Esophagus muscularis mucosa (tissue), 4 donors: ENCODE measurements at places on chromosomes 7 and 10. TPM values are rescaled to one million over a fixed set of nuclear protein-coding genes. Genes with fewer than 3 reads are reported as not detected.

DNA sequence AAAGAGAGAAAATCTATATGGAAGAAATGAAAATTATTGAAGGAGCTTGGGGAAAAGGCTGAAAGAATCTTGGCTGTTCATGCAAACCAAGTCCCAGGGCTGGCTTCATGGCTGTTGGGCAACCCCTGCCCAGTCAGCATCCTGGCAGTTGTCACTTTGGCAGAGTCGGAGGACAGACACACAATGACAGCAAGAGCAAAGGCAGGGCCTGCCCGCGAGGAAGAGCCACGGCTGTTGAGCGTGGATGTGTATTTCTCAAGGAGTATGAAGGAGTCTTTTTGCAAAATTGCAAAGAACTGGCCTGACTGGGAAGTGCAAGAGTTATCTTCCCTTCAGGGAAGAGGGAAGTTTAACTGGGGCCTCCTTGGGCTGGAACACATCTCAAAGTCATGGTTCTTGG lies 11.7 kb downstream of the PTPRE start:
- no peaks in the 10 kb centered on the region for H3K36me3 ChIP-seq
- no peak overlapping the region for H3K27ac ChIP-seq
- H3K4me3 ChIP-seq = no peak overlapping the region
- H3K27me3 ChIP-seq = no peaks in the 10 kb centered on the region

GRCh38 chr7:28520074-28521015 lies 108.0 kb downstream of the CREB5 start:
- no peaks in the 10 kb centered on the region for H3K27me3 ChIP-seq
- H3K4me3 ChIP-seq = no peak overlapping the region
- peaks cover 6% of the 10 kb centered on the region for H3K4me1 ChIP-seq
- no peak overlapping the region for H3K27ac ChIP-seq

DNA sequence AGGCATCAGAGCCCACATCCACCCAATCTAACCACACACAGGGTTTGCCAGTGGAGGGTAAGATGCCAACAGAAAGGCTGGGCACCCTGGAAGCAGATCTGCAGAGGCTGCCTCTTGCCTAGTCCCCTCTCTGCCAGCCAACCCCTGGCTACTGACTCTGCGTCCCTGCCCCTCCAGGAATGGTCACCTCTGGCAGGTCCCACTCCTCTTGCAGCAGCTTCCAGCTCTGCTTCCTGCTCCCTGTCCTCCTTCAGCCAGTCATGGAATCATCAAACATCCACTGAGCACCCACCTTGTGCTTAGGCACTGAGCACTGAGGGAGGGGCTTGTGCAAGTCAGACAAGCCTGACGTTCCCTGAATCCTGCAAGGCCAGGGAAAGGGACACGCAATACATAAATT lies 20.1 kb upstream of the HABP2 start:
- no peaks in the 10 kb centered on the region for H3K4me1 ChIP-seq
- no peaks in the 10 kb centered on the region for H3K36me3 ChIP-seq
- H3K27ac ChIP-seq = no peak overlapping the region
- no peak overlapping the region for H3K4me3 ChIP-seq
- H3K27me3 ChIP-seq = peaks cover 27% of the 10 kb centered on the region

DNA sequence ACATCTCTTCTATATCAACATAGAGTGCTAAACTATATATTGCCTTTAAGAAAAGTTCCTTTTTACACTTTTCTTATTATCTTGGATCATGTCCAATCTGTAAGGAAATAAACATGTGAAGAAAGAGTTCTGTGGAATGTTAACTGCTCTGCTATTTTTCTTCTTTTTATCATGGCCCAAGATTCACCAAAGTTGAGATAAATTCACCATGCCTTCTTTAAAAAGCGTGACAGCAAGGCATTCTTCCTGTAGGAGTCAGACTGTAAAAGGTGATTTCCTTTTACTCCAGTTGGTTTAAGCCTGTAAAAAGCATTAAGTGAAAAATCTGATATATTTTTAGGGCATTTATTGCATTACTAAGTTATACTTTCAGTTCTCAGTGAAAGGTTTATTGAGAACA lies 165.7 kb upstream of the FZD1 start:
- H3K4me3 ChIP-seq = no peak overlapping the region
- H3K27ac ChIP-seq = no peak overlapping the region
- DNase-seq = no peak
- H3K4me1 ChIP-seq = no peaks in the 10 kb centered on the region

GRCh38 chr7:26280097-26280496 lies 11.6 kb upstream of the SNX10 start:
- peaks cover 3% of the 10 kb centered on the region for H3K27me3 ChIP-seq
- H3K36me3 ChIP-seq = no peaks in the 10 kb centered on the region
- no peak for DNase-seq

DNA sequence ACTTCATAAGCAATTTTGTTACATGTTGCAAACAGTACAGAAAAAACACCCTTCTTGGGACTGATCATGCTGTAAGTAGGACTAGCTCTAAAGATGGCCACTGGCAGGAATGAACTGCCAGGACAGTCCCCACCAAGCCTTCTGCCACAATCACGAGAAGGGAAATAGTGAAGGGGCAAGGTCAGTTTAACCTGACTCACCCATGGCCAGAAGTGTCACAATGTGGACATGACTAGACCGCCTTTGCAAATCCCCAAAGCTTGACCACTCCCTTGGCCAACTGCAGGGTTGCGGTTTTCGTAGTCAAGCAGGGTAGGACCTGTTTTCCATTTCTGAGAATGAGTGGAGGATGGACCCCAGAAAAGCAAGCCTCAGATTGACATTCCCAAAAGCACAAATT lies 19.4 kb upstream of the FRAT2 start:
- peaks cover 49% of the 10 kb centered on the region for H3K36me3 ChIP-seq
- no peaks in the 10 kb centered on the region for H3K27me3 ChIP-seq
- no peak overlapping the region for H3K4me3 ChIP-seq
- no peak for DNase-seq

GRCh38 chr7:18166002-18166401 lies 138.4 kb upstream of the PRPS1L1 start:
- DNase-seq = no peak
- peaks cover 28% of the 10 kb centered on the region for H3K4me1 ChIP-seq
- H3K27me3 ChIP-seq = no peaks in the 10 kb centered on the region
- H3K4me3 ChIP-seq = no peak overlapping the region

GRCh38 chr7:86648169-86648568 lies 4.5 kb downstream of the GRM3 start:
- H3K27me3 ChIP-seq = no peaks in the 10 kb centered on the region
- DNase-seq = no peak
- H3K27ac ChIP-seq = no peak overlapping the region
- no peak overlapping the region for H3K4me3 ChIP-seq
- peaks cover 21% of the 10 kb centered on the region for H3K4me1 ChIP-seq
- H3K36me3 ChIP-seq = no peaks in the 10 kb centered on the region

GRCh38 chr10:17228091-17229015 lies at the start of gene VIM:
Gene VIM, plus strand, starts transcription at chr10:17228241. Its CDS starts 1,182 bp downstream, at chr10:17229423.
- no peaks in the 10 kb centered on the region for H3K27me3 ChIP-seq
- peak within 1 kb of the TSS; percentile 71 for H3K4me3 ChIP-seq

- no peaks in the 10 kb centered on the region for H3K36me3 ChIP-seq
- DNase-seq = peak; percentile 72
- no peaks in the 10 kb centered on the region for H3K27me3 ChIP-seq
- H3K4me3 ChIP-seq = no peak overlapping the region
- no peaks in the 10 kb centered on the region for H3K4me1 ChIP-seq
- H3K27ac ChIP-seq = no peak overlapping the region
These were observed 49.9 kb downstream of the SORCS3 start for GRCh38 chr10:104690959-104691358.

DNA sequence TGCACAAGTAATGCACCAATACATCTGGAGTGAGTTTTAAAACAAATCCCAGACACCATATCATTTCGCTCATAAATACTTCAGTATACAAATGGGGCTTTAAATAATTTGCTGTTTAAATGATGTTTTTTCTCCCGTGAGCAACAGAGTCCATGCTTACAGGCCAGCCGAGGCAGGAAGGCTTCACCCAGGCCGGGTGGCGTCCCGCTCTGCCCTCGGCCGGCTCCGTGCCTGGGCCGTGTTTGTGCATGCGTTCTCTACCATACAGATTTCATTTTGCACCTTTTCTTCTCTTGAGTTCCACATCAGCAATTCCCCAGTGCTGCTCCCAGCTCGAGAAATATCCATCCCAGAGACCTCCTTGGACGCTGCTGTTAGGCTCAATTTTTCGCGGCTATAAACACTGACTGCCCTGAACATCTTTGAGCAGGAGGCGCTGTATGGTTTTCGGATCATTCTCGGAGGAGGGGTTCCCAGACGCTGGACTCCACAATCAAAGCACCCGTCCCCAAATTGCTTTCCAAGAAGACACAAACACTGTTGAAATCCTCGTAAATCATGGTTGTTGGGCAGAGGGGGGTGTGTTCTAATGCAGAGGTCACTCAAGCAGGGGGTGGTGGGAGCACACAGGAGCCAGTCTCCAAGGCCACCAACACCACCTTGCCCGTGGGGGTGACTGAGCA lies 91.6 kb downstream of the MICALL2 start:
- peaks cover 17% of the 10 kb centered on the region for H3K4me1 ChIP-seq
- no peaks in the 10 kb centered on the region for H3K36me3 ChIP-seq
- H3K4me3 ChIP-seq = no peak overlapping the region

DNA sequence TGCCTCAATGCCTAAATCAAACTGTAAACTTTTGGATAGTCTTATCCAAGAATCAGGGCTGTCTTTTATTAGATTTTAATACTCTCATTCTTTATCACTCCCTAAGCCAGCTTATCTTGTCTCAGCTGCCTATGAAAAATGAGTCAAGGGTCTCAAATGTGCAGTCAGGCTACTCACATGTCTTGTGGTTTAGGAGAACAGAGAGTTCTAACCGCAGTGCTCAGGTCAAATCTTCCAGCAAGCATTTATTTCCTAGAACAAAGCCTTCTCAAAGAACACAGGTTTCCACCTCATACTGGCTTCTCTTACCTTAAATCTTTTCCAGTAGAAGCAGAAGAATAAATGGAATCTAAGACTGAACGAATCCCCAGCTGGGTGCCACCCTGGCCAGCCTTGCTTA lies 23.5 kb downstream of the HTR5A start:
- H3K36me3 ChIP-seq = no peaks in the 10 kb centered on the region
- no peak for DNase-seq
- H3K27me3 ChIP-seq = no peaks in the 10 kb centered on the region
- no peak overlapping the region for H3K4me3 ChIP-seq
- no peak overlapping the region for H3K27ac ChIP-seq
- H3K4me1 ChIP-seq = no peaks in the 10 kb centered on the region

DNA sequence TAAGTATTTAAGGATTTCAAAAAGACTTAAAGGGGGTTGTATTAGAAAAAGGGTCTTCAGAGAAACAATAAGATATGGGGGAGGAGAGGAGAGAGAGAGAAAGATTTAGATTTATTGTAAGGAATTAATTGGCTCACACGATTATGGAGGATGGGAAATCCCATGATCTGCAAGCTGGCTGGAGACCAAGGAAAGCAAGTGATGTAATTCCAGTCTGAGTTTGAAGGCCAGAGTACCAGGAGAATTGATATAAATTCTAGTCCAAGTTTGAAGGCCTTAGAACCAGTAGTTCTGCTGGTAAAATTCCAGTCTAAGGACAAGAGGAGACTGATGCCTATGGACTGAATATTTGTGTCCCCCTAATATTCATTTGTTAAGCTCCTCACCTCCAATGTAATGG lies 20.6 kb upstream of the SLC13A1 start:
- H3K36me3 ChIP-seq = no peaks in the 10 kb centered on the region
- H3K4me1 ChIP-seq = no peaks in the 10 kb centered on the region
- no peak overlapping the region for H3K27ac ChIP-seq
- no peaks in the 10 kb centered on the region for H3K27me3 ChIP-seq
- no peak for DNase-seq

- DNase-seq = no peak
- H3K27ac ChIP-seq = no peak overlapping the region
These were observed 303.4 kb downstream of the WDR37 start for GRCh38 chr10:1359626-1359955.

DNA sequence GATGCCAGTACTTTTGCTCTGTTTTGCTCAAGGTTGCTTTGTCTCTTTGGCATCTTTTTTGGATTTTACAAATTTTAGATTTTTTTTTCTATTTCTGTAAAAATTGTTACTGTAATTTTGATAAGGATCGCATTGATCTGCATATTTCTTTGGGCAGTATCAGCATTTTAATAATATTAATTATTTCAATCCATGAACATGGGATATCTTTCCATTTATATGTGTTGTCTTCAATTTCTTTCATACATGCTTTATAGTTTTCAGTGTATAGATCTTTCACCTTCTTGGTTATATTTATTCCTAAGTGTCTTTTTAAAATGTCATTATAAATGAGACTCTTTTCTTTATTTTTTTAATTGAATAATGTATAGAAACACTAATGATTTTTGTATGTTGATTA lies 301.6 kb upstream of the SEMA3D start:
- H3K36me3 ChIP-seq = no peaks in the 10 kb centered on the region
- no peak for DNase-seq
- H3K27me3 ChIP-seq = no peaks in the 10 kb centered on the region
- H3K27ac ChIP-seq = no peak overlapping the region

DNA sequence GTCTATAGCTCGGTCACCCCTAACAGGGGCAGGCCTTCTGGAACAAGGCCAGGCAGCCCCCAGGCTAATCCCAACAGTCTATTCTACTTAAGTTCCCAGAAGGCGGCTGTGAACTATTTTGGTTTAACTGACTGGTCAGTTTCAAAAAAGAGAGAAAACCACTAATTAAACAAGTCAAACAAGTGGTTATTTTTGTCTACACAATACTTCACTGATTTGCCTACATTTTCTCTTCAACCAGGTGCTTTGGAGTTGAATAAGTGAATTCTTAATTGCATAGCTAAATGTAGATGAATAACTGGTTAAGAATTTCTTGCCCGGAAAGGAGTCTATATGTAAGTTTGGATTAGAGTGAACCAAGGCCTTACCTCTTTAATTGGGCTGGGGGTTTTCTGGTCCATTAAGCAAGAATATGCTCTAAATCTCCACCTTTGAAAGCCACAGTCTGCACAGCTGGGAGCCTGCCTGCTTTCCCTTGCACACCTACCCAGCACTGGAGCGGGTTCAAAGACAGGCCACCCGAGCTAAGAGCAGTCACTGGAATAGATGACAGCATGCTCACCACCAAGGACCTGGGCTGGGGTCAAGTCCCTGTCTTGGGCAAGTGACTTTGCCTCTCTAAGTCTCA lies 70.4 kb downstream of the TBXAS1 start:
- no peaks in the 10 kb centered on the region for H3K36me3 ChIP-seq
- no peak overlapping the region for H3K27ac ChIP-seq
- no peaks in the 10 kb centered on the region for H3K27me3 ChIP-seq
- H3K4me3 ChIP-seq = no peak overlapping the region
- no peak for DNase-seq
- no peaks in the 10 kb centered on the region for H3K4me1 ChIP-seq

Gene PLEKHS1
- not detected for total RNA-seq

Gene SFXN2
- total RNA-seq = 1.2 TPM

Gene CHRM2
- 16.0 TPM for total RNA-seq

Gene GARIN1A
- total RNA-seq = under 0.01 TPM

Gene NACAD
- 7.3 TPM for total RNA-seq

Gene SPDYE3
- total RNA-seq = not detected

Gene ACTR1A
- total RNA-seq = 164 TPM

Gene MYL10
- total RNA-seq = not detected

Gene NUDT13
- total RNA-seq = 1.3 TPM

Gene BLNK
- 0.97 TPM for total RNA-seq

Gene SMO
- 23.9 TPM for total RNA-seq

Gene ENKUR
- not detected for total RNA-seq

Gene PRSS37
- total RNA-seq = not detected

Gene GPR15LG
- not detected for total RNA-seq
